ENCODE measurements at places on chromosomes 16 and 17.
A peak's percentile ranks its signal among the peaks of the same experiment; 100 is the strongest.

GRCh38 chr16:12062343-12063003, 85.9 kb downstream of the SNX29 start:
- peak; percentile 72 for DNase-seq

DNA sequence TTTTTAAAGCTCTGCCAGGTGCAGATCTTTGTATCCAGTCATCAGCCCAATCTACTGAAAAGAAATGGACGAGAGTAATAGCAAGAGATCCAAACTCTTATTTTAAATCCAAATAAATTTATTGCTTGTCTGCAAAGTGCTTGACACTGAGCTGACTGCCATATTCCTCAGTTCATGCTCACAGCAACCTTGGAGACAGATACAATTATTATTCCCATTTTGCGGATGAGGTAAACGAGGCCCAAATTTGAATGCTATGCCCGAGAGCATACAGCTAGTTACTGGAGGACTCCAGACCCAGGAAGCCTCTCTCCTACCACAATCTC, 620 bp downstream of the NOB1 start:
- no peak for DNase-seq

DNA sequence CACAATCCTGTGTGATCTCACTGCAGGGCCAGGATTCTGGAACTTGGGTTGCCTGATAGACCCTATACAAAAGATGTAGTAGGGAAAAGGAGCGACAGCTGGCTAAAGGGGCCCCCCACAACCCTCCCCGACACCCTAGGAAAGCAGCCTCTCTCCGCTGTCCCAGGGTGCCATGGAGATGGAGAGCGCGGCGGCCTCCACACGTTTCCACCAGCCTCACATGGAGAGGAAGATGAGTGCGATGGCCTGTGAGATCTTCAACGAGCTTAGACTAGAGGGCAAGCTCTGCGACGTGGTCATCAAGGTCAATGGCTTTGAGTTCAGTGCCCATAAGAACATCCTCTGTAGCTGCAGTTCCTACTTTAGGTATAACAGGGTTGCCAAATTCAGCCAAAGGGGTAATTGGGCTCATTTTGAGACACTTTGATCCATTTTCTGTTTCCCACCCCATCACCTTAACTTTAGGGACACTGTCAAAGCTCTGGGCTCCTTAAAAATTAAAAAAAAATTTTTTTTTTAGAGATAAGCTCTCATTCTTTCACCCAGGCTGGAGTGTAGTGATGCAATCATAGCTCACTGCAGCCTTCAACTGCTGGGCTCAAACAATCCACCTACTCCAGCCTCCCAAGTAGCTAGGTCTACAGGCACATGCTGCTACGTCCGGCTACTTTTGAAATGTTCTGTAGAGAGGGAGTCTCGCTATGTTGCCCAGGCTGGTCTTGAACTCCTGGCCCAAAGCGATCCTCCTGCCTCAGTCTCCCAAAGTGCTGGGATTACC, at the start of gene KLHL10:
Gene KLHL10, plus strand, starts transcription at position 65 of the 778 bp plus-strand sequence. Its CDS starts 108 bp downstream, at position 173.
- DNase-seq = no peak

DNA sequence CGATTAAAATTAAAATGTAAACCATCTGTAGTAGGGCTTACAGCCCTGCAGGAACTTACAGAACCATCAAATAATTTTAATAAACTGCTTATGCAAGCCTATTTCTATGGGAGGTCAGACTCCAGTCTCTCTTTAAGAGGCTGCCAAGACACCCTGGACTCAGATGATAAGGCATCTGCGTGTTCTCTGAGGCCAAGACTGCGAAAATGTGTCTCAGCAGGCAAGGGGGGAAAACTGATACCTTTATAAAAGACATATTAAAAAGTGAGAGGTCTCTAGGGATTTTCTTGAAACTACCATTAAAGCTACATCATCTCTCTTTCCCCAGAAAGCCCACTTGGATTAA, 32.2 kb downstream of the MPHOSPH6 start:
- no peak for DNase-seq

GRCh38 chr16:7585705-7586104, 253.1 kb downstream of the RBFOX1 start:
- DNase-seq = no peak

DNA sequence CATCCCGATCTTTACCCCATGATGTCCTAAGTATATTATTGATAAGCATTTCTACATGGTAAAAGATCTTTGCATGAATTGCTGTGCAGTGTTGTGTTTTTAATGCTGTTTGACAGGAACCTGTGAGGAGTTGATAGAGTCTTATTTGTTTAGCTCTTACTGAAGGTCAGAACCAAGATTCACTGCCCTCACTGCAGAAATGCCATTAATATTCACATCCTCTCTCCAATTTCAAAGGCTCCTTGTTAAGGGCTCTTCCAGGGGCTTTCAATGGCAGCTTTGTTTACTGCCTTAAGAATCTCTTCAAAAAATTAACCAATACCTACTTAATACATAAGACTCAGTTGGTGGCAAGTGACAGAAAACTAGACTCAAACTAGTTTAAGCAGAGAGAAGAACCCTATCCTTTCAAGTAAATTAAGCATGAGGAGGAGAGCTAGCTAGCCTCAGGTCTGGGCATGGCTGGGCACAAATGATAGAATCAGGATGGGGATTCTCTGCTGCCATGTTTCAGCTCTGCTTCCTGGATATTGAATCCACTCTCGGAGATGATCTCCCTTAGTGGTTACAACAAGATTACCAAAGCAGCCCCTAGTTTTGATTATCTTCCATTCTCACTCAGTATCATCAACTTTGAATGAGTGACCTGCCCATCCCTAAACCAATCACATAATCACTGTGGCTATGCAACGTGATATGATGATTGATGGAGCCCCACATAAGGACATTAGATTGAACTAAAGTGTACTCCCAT, 311.8 kb downstream of the CDH11 start:
- DNase-seq = no peak

Measured in IMR-90 (cell line).